Iris pigment epithelial cell (primary cell): ENCODE measurements at places on chromosomes 16 and 17.

- peak; percentile 80 for DNase-seq
Observed at GRCh38 chr17:81898029-81898866, 3.8 kb upstream of the NPB start.

DNA sequence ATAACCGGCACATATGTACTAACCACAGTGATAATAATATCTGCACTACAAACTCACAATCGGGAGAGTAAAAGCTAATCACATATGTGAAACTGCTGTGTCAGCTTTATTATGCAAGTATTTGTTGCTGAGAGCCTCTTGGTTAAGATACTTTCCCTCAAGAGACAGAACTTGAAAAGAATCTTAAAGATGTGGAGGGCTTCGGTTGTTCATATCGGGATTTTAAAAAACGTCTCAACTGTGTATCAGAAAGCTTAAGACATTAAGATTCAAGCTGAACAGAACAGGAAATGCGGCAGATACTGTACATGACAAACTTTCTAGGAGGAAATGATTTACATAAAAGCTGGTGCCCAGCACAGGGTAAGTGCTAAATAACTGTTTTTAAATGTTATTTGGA, 27.5 kb upstream of the HLF start:
- no peak for DNase-seq

- DNase-seq, result peak; percentile 35
Observed at GRCh38 chr17:19812407-19812806, 55.3 kb downstream of the ULK2 start.

GRCh38 chr16:29023279-29024277, 38.7 kb downstream of the LAT start:
- peak; percentile 23 for DNase-seq

DNA sequence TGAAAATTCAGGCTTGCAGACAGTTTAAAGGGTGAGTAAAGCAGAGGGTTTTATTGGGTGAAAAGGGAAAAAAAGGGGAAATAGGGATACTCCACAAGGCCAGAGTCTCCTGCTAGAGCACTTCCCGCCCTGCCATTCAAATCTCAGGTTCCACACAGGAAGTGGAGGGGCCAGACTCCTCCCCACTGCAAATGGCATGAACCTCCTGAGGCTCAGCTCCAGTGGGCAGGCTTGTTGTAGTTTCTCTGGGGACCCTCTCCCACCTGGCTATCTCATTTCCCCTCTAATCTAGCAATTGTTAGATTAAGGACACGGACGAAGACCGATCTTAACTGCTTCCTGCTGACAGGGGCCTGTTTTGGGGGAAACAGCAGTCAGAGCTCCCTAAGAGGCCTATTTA, 43.4 kb downstream of the TAOK1 start:
- DNase-seq, result peak; percentile 11

- DNase-seq, result peak; percentile 26
Observed at GRCh38 chr16:22813223-22813947, 577 bp upstream of the HS3ST2 start.

GRCh38 chr16:84594725-84595038, 23.2 kb downstream of the COTL1 start:
- DNase-seq, result no peak

GRCh38 chr16:64738321-64738960, 383.4 kb downstream of the CDH11 start:
- DNase-seq, result peak; percentile 66

DNA sequence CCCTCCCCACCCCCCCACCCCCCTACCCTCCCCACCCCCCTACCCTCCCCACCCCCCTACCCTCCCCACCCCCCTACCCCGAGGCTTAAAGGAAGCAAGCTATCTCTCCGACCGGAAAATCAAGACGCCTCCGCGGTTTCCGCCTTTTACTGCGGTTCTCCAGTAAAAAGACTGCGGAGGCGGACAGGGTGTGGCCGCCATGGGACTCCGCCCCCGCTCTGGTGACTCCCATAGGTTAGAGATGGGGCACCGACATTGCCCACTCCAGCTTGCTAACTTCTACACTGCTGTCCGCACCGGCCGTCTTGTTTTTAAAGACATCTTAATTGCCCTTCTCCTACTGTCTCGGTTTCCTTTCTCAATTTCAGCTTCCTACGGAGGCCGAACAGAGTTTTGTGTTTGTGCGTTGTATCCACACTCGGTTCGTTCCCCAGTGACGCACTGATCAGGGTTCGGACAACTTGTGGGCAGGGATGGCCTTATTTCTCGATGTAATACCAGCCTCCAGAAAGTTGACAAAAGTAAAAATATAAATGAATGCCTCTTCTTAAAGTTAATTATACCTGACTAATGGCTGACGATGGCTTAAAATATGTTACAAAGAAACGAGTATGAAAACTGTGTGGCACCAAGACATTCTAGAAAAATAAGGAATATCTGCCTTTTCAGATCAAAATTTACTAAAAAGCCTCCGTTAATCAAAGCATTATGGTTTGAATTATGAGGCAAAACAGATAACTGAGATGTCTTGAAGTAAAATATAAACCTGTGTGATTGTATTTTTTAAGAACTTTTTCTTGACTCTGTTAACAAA, 1.1 kb upstream of the ZNF200 start:
- no peak for DNase-seq

DNA sequence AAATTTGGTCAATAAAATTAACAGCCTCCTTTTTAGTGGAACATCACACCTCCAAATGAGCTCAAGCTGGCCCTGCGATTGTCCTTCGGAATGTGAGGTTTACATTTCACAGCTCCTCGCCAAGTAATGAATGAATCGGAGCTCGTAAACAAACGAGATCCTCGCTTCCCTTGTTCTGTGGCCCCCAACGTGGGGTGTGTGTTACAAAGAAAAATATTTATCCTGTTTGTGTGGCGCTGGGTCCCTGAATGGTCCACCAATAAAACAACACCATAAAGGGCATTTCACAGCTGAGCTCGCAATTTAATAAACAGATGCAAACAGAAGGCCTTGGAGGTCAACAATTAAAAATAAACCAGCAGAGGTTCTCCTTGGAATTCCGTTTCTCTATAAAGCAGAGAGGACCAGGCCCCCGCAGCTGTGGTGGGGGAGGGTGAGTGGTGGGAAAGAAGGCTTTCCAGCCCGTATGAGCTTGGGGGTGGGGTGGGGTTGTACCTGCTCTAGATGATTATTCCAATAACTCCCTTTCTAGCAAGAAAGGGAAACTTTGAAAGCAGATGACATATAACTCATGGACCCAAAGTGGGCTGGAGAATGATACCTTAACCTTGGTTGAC, 393.9 kb upstream of the SALL1 start:
- DNase-seq, result no peak

DNA sequence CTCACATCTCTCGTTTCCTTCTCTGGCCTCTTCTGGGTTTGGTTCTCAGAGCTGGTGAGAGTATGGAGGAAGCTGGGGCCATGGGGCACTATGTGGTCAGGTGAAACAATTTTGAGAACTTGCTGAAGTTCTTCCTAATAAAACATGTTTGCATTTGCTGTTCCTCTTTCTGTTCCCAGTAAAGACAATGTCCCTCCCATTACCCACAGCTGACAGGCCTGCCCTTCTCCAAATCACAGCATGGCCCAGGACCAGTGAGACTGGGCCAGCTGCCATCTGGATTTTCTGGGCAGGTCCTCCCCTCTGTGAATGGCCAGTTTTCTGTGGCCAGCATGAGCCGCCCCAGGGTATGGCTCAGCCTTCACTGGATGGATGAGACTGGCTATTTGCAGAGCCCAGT, at the start of gene CD300H:
Gene CD300H, minus strand, starts transcription at position 113 of the 400 bp plus-strand sequence.
- DNase-seq, result no peak

DNA sequence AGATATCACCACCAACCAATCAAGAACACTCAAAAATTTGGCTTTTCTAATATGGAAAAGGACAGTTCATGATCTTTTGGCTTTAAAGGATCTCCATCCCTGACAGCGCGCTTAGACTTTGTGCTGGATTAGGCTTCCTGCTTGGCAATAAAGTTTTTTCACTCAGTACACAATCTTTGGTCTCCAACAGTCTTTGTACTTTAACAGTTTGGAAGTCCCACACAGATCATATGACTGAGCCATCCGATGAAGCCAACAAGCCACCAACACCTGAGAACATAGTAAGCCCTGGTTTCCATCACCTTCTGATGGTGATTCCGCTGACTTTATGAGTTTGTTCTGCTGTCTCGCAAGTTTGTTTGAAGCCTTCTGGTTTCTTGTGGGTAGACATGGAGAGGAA, 34.3 kb downstream of the SMURF2 start:
- DNase-seq, result no peak

- DNase-seq, result no peak
Observed at GRCh38 chr16:89295071-89295900, 77.8 kb downstream of the ZNF778 start.

- no peak for DNase-seq
Observed at GRCh38 chr16:4261557-4262172, 11.2 kb downstream of the TFAP4 start.

DNA sequence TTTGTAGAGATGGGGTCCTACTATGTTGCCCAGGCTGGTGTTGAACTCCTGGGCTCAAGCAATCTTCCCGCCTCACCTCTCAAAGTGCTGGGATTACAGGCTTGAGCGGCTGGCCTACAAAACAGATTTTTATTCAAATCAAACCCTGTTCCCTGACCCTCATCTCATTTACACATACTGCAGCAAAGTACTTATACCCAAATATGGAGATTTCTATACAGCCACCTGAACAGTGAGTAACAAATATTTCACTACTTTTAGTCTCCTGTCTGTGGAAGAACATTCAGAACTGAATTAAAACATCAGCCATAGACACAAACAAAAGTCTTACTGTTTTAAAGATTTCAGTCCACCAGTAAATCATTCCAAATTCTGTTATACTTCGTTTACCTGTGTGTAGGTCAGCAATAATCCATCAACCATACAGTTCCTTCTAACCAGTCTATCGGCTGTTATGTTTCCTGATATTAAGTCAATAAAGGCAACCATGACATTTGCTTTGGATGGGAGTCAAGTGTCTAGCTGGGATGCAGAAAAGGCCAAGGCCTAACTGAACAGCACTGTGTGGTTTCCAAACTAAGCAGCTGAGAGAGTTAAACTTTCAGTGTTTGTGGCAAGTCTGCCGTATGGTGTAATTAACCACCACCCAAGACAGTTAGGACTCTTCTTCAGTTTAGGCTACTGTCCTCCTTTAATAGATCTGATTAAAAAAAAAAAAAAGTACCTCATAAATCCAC, 22.3 kb downstream of the ERN1 start:
- no peak for DNase-seq
